ENCODE measurements at places on chromosomes 1 and 21.

DNA sequence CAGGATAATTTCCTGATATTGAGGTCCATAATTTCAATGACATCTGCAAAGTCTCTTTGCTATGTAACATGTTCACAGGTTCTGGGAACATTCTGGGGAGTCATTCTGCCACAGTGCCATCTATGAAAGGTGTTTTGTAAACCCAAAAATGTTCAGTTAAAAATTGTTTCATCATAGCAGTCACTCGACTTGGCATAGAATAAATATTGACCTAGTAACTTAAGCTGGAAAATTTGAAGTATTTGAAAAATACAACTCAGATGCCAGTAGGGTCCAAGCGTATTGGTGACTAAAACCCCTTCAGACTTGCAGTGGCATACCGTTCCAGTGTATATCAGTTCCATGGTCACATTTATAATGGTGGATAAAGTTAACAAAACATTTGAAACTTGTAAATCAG, 6.8 kb downstream of the DESI2 start:
- DNase-seq = no peak

DNA sequence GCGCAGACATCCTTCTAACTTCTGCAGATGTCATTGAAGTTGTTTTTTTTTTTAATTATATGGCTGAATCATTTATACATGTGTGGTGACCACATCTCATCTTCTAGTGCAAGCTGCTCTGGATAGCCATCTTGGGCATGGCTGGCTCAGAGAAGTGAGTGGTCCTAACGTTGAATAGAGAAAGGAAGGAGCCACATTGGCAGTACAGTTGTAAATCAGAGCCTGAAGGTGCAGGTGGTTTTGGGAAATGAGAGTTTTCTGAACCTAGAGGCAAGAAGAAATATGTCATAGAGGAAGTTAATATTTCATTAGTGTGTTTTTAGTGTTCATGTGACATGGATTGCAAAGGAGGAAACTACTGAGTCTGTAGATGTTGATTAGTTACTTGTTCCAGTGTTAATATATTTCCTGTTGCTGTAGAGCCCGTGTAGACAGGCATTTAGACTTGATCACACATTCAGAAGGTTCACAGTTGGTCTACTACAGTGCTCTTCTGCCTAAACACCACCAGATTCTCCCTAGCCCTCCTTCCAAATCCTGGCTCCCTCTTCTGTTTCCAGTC, 163.7 kb downstream of the ROR1 start:
- DNase-seq = no peak

GRCh38 chr1:54542962-54543539, 5.0 kb upstream of the ACOT11 start:
- DNase-seq = no peak

DNA sequence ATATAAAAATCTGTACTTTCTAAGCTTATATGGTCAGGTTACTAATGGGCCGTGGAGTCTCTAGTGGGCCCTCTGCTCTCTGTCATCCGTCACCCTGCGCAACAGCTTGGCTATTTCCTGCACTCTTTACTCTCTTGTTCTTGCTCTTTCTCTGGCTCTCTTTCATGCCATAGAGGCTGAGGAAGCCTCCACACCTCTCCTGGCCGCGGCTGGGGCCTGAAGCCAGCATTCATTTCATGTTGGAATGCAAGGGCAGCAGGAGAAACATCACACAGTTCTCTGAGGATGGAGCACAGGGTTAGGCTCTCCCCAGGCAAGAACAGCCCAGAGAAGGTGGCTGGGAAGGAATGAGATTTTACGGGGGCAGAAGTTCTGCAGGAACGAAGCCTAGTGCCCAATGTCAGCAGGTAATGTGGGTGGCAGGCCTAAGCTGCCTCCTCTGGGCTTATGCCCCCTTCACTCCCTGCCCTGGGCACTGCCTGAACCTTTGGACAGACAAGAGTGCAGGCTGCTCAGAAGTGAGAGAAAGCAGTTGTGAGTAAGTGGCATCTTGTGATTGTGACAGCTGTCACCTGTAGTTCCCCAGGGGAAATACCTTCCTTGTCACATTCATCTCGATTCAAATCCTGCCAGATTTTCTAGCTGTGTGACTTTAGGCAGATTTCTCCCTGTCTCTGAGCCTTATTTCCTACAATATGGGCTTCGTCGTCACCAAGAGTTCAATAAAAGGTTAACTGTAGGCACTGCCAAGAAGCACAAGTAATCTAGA, 3.6 kb upstream of the FHAD1 start:
- DNase-seq = no peak

GRCh38 chr1:207115269-207115668, 11.2 kb downstream of the C4BPA start:
- DNase-seq = no peak

- DNase-seq = no peak
These were observed 404 bp upstream of the CPLANE2 start for GRCh38 chr1:16237343-16237830.

GRCh38 chr1:67058242-67058641, 4.3 kb upstream of the SLC35D1 start:
- DNase-seq = no peak

DNA sequence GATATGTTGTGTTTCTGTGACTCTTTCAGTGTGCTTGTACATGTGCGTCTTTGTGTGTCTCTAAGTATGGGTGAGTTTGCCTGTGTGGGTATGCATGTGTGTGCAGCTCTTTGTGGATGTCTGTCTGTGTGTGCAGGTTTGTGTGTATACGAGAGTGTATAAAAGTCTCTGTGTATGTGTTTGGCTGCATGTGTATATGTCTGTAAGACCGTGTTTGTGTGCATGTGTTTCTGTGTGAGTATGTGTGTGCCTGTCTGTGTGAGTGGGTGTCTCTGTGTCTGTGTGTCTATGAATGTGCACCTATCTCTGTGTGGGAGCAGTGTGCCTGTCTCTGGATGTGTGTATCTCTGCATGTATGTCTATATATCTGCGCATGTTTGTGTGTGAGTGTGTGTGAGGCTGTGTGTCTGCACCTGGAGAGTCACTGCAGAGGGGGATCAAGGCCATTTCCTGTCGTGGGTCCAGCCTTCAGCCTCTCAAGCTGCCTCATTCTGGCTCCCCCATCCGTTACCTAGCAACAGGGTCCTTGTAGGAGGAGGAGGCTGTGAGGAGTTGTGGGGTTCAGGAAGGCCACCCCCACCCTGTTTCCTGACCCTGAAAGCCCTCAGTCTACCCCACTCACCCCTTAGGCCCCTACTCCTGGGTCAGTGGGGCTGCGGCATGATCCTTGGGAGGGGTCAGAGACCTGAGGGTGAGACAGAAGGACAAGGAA, 10.4 kb downstream of the FGR start:
- no peak for DNase-seq

DNA sequence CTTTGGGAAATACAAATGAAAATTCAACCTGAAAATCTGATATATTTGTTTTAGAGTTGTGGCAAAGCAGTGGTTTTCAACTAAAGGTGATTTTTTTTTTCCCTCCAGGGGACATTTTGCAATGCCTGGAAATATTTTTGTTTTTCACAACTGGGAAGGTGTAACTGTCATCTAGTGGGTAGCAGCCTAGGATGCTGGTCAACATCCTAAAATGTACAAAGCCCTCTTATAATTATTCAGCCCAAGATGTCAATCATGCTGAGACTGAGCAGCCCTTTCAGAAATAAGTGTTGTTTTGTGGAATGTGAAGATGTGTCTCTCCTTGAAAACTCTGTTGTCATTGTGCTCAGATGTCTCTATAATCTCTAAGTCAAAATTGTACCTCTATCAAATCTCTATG, 95.2 kb upstream of the NCAM2 start:
- no peak for DNase-seq

DNA sequence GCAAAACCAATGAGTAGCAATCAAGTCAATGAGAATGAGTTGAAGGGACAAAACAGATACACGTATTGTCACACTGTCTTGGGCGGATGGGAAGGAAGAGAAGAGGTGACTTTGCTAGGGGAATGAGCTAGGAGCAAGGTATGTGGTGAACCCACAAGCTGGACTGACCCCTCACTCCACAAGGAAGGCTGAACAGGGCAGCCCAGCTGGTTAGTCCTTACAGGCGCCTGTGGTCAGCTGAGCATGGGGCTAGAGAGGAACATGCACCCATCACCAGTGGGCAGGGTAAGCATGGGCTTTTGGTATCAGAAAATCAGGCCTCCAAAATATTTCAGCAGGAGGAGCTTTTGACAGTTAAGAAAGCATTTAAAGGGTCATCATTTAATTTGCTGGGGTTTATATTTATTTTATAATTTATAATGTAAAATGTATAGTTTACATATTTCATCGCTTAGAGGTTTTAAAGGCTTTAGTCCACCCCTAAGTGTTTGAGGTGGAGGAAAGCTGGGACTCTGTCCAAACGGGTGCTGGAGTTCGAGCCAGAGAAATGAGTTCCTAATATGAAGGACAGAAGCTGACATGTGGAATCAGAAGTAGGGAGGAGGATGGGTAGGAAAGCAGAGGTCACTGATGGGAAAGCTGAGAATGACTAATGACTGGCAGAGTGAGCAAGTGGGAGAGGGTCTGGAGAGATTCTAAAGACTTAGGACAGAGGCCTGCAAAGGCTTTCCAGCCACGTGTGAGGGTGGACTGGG, 22.0 kb upstream of the ACBD6 start:
- DNase-seq = no peak

- no peak for DNase-seq
These were observed 8.5 kb downstream of the A3GALT2 start for GRCh38 chr1:33312413-33312749.

GRCh38 chr1:227370533-227371254, 52.4 kb upstream of the CDC42BPA start:
- no peak for DNase-seq

- no peak for DNase-seq
These were observed 7.3 kb downstream of the C8B start for GRCh38 chr1:56958526-56958925.

DNA sequence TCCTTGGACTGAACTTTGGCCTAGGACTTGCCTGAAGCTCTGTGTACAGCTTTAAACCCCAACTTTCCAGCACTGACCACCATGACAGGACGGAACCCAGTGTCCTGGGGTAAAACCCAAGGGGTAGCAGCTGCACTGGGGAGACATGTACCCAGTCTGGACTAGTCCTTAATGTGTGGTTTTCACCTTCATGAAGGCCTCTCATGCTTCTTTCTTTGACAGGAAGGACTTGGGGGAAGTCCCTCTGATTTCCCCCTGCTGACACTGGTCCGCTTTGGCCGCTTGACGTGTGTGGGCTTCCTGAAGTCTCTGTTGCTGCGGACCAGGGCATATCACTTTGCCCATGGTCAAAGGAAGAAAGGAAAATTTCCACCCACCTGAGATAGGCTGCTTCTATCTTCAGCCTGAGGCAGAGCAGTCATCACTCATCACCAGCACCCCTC, 66.3 kb upstream of the PRDX6 start:
- no peak for DNase-seq

DNA sequence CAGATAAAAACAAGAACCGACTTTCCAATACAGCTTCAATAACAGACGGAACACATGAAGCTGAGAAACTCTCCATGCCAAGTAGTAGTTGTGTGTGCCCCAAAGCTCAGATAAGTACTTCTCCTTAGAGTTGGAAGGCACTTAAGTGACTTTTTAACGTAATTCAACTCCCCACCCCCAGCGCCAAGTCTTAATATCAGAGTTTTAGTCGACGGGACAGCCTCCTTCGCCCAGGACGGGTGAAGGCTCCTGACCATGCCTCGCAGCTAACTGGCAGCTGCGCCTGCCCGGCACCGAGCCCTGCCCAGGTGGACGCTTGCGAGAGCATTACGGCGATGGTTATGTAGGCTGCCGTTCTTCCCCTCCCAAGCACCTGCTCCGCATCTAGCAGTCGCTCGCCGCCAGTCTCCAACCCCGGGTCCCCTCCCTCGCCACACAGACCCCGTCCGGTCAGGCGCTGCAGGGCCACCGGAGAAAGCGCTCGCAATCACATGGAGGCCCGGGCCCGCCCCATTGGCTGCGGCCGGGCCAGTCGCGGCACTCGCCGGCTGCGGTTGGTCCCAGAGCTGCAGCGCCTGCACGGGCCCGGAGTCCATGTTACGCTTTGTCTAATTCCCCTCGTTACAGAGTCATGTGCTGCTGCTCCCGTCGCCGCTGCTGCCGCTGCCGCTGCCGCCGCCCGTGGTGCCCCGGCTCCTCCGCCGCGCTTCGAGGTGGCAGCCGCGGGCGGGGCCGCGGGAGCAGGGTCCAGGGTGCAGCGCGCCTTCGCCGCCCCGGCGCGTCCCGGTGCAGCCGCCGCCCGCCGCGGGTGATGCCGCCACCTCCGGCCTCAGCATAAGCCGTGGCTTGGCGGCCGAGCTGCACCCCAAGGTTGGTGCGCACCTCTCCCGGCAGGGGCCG, at the start of gene LRRC8D:
TSS of gene LRRC8D (plus strand) at position 611 of the 900 bp plus-strand sequence. CDS start 112,037 bp downstream, outside the sequence.
- DNase-seq = peak; percentile 20

GRCh38 chr1:56663846-56664245, 18.7 kb downstream of the PRKAA2 start:
- no peak for DNase-seq

- no peak for DNase-seq
These were observed 59.6 kb upstream of the C1orf87 start for GRCh38 chr1:60133000-60133673.

GRCh38 chr1:209265301-209265700, 318.2 kb upstream of the CAMK1G start:
- DNase-seq = no peak

DNA sequence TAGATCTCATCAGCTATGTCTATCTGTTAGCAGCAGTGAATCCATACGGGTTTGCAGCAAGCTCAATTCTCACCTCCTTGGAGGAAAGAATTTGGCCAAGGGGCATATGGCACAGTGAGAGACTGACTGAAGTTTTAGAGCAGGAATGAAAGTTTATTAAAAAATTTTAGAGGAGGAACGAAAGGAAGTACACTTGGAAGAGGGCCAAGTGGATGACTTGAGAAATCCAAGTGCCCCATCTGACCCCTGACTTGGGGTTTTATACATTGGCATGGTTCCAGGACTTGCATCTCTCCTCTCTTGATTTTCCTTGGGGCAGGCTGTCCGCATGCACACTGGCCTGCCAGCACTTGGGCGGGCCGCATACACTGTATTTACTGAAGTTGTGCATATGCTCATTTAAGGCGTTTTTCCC, 9.2 kb upstream of the OSBPL9 start:
- no peak for DNase-seq

GRCh38 chr1:40360631-40361030, 12.9 kb upstream of the SMAP2 start:
- no peak for DNase-seq

- DNase-seq = no peak
These were observed 37.3 kb downstream of the PLEKHO1 start for GRCh38 chr1:150186789-150187559.

DNA sequence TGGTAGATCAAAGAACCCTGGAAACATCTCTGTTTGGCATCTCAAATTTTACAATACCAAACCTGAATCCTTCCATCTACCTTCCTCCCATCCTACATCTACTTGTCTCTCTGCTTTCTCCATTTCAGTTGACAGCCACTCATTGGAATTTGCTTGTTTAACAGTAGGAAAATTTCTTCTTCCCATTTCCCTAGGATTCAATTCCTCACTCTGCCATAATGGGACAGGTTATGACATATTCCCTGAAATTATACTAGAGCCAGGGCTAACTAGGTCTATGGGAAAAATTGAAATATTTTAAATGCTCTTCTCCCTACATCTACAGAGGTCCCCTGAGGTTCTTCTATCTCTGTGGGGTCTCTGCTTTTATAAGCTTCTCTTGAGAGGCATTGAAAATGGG, 257.7 kb downstream of the KCNH1 start:
- no peak for DNase-seq

Data from activated naive CD4-positive, alpha-beta T cell (primary cell).